Smooth muscle cell of the brain vasculature (primary cell): ENCODE measurements at places on chromosomes 4 and X.

DNA sequence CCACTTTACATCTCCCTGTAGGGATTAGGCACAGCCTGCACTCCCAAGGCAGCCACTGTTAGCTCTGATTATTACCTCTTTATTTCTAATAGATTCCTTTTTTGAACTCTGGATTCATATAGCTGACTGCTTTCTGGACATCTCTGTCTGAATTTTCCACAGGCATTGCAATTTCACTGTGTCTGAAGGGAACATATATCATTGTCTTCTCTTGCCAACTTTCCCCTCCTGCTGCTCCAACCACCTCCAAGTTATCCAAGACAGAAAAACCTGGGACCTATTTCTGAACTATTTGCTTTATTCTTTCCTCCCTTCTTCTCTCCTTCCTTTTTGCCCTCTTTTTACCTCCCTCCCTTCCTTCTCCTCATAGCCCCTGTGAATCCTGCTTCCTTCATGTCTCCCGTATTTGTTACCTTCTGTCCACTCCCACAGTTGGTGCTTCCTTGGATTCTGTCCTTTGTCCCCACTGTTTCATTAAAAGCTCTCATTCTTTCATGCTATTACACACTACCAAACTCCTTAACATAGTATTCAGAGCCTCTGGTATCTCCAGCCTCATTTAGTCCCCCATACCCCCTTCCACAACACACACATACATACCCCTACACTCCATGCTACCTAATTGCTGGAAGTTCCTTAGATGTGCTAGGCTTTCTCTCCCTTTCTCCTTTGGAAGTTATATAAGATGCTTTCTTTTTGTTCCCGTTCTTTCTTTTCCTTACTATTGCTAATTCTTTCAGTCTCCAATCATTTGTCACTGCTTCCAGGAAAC, 34.7 kb downstream of the FGF2 start:
- no peak for DNase-seq

DNA sequence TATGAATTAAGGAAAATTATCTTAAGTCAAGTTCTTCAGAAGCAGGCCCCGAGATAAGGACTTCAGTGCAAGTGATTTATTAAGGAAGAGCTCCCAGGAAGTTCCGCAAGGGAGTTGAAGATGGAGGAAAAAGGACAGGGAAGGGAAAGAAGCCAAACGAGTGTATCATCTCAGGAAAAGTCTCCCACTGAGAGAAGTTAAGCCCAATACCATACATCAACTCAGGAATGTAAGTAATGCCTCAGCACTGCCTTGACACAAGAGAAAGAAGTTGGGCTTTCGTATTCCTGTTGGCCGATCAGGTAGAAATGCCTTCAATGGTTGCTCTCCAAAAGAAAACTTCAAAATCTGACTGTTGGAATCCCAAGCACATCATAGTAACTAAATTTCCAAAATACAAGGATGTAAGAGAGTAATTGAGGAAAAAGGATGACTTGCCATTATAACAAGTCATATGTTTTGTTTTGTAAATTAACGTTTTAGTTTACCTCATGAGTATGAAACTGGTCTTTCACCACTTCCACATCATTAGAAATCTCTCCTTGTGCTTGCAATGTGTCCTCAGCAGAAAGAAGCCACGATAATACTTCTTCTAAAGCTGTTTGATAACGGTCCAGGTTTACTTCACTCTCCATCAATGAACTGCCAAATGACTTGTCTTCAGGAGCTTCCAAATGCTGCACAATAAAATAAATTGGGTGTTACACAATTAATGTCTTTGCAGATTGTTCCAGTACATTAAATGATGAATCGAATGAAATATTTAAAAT, 566.7 kb downstream of the DMD start:
- DNase-seq: no peak

- DNase-seq: no peak
These were observed 11.5 kb upstream of the SRPX start for GRCh38 chrX:38232079-38232686.

DNA sequence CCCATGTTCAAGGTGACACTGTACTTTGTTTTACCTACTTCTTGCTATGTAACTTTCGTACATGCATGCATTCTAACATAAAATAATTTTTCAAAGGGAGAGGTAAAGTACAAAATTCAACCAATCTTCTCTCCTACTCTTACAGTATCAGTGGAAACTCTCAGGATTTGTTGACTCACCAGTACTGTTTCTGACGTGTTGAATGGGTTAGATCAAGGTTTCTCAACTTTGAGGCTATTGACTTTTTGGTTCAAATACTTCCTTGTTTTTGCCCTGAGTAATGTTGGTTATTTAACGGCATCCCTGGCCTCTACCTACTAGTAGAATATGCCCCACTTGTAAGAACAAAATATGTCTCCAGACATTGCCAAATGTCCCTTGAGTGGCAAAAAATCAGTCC, 94.6 kb upstream of the SMAD1 start:
- DNase-seq: no peak

DNA sequence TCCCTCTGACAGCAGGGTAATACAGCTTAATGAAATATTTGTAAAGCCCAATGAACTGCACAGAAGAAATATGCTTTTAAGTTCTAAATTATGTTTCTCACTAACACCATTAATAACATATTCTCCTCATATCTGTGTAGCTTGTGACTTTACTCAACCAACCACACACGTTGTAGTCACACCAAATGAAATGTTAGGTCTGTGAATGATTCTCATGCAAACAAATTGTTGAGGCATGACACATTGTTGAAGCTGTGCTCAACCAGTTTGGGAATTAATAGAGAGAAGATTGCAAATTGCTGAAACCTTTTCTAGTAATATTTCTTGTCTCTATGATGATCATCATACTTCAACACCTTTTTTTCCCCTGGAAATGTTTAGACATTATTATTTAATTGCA, 645.9 kb downstream of the PCDH7 start:
- no peak for DNase-seq

DNA sequence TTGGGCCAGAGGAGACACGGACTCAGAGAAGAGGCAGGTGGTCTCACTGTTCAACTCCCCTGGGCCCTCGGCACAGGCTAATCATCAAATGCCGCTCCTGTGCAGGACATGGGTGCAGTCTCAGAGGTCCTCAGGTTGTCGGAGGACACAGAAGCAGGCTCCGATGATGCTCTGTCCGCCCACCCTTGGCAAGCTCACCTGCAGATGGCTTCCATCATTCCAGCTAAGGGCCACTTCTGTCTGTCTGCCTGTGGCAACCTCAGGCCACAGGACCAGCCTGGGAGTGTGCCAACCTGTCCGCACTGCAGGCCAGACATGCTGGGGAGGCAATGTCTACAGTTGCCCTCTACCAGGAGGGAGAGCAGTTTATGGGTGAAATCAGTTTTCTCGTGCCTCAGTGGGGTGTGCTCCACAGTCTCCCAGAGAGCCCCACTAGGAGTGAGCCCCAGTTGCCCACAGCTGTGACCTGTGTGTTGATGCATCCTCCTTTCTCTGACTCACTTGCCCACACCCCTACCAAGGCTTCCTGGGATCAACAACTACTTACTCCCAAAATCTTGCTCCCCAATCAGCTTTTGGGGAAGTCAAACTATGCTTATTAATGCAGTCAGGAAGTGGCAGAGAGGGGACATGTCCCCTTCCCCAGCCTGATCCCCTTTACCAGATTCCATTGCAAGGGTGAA, 55.9 kb downstream of the HTRA3 start:
- DNase-seq: no peak

DNA sequence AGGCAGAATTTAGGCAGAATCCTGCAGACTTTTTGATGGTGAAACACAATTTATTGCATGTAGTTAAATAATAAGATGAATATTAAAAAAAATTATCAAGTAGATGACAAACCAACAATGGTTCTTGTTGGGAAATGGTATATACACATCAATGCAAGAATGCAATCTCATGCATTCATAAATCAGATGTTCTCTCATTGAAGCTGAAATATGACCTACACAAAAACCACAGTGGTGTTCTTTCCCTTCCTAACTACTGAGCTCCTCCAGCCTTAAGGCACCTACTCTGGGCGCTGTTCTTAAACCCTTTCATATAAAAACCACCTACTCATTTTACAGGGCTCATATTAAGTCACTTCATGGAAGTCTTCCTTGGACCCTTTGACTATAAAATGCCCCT, 64.1 kb downstream of the ANTXR2 start:
- no peak for DNase-seq

GRCh38 chr4:139528377-139529005, 27.5 kb downstream of the SETD7 start:
- DNase-seq: no peak

GRCh38 chr4:76083386-76083988, 9.0 kb downstream of the ART3 start:
- no peak for DNase-seq

- peak; percentile 26 for DNase-seq
These were observed 24.0 kb downstream of the CYTL1 start for GRCh38 chr4:4995103-4995907.

- DNase-seq: no peak
These were observed 106.8 kb upstream of the RAI2 start for GRCh38 chrX:17967888-17968287.

DNA sequence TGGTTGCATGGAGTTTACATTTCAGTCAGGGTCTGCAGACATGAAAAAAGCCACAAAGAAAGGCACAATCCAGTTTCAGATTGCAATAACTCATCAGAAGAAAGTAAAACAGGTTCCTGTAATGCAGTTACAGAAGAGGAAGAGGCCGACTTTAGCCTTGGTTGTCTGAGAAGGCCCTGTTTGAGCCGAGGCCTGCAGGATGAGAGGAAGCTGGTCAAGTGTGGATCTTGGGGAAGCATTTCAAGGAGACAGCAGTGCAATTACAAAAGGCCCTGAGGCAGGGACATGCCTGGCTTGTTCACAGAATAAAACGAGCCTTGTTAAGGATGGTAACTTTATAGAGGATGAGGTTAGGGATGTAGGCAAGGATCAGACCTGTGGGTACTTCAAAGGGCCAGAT, 62.4 kb downstream of the AFF2 start:
- DNase-seq: no peak

GRCh38 chr4:40937140-40937725, 187.5 kb downstream of the NSUN7 start:
- no peak for DNase-seq

DNA sequence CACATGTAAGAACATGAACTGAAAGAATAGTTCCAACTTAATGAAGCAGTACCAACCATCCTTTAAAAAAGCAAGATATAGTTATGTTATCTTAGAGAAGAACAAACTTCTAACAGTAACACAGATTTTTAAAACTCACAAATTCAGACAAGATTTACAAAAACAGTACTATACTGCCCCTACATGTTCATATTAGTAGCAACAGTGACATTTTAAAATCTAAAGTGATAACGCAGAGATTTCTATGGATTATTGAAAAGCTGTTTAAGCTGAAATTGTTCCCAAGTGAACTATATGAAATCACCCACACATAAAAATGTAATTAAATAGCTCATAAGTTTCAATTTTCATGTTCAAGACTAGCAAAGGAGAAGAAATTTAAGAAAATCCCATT, 166.0 kb downstream of the FBXW7 start:
- DNase-seq: no peak

DNA sequence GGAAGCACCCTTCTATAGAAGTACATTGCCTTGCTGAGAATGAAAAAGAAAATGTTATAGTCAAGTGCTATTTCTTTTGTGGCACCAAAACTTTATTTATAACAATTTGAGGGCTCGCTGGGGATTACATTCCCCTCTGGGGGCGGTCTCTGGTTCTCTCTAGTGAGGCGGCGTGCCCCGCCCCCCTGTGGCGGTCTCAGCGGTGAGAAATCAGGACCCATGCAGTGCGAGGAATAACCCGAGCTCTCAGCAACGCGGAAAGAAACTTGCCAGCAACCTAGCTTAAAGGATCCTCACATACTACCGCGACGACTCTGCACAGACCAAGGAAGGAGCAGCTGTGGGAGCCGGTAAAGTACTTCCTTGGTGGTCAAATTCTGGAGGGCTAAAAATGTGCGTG, 83.4 kb upstream of the SHISA3 start:
- DNase-seq: no peak

GRCh38 chr4:134189949-134190348, 11.6 kb downstream of the PABPC4L start:
- no peak for DNase-seq

DNA sequence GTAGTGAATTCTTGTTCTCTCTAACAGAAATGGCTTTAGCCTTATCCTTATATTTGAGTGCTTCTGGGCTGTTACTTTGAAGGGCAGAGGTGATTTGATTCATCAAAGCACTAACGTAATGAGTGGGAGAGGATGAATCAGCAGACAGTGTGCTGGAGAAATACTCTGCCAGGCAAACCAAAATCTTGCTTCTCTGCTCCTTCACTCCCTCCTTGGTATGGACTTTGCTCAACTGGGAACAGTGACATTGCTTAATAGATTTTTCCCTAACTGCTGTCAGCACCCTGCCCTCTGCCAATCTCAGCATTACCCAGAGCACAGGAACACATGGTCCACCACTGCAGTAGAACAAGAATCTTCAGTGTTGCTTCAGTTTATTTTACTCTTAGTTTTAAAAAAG, 56.0 kb downstream of the PDLIM5 start:
- no peak for DNase-seq
